ENCODE measurements at places on chromosomes 16 and 17. TPM values are rescaled to one million over a fixed set of nuclear protein-coding genes. Genes with fewer than 3 reads are reported as not detected.

The ARHGDIG gene
- not detected for total RNA-seq

The GALR2 gene
- total RNA-seq: under 0.01 TPM

The ALOX15B gene
- total RNA-seq: not detected

The KRTAP9-6 gene
- total RNA-seq: not detected

The TEX14 gene
- under 0.01 TPM for total RNA-seq

The GH2 gene
- not detected for total RNA-seq

DNA sequence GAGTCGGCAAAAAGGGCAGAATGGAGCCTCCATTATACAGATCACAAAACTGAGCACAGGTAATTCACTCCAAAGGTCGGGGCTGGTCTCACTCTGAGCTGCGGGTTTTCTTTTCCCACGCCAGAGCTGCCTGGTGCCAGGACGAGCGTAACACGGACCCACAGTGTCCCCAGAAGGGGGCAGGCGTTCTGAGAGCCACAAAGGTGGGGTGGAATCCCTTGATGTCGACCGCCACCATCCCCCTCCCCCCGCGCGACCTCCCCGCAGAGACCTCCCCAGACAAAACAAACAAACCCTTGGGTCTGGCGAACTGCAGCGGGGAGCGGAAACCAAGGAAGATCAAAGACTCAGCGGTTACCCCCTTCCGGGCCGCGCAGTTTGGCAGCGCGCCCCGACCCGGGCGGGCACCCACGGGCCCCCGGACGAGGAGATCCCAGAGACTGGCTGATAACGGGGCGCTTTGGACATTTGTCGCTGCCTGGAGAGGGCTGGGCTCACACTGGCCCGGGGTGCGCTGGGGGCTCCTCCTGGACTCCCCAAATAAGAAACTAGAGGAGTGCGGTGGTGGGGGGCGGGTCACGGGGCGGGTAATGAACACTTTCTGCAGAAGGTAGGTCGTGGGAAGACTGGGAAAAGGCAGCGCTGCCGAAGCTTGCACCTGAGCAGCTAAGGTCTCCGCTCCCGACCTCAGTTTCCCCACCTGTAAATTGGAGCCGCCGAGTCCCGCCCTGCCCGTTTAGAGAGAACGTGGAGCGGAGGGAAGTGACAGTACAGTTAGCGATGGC, 664 bp upstream of the NKD1 start:
- DNase-seq: no peak

- DNase-seq: no peak
Measured at GRCh38 chr17:27579304-27579703, 51.7 kb upstream of the LGALS9 start.

DNA sequence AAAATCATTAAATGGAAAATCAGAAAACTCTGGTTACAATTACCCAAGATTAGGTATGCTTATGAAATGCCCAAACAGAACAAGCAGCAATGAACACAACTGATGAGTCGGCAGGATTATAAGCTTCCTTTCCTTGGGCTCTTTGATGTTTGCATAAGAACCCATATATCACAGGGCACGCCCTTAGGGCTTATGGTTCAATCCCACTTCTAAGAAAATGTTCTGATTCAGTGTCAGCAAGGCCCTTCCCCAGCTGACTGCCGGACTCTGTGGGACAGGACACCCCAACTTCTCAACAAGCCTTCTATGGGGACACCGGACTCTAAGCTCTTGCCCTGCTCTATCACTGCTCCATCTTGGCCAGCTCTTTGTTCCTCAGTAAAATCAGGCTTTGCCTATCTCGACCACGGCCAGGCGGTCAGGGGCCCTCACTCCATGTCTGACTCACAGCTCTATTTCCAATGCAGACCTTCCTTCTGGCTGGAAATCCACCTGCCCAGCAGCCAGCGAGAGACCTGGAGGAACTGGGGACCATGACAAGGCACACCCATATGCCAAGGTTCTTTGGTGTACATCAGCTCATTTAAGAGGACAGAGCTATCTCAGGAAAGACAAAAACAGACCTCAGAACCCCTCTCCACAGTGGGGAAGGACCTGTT, 26.8 kb downstream of the LITAFD start:
- peak; percentile 78 for DNase-seq

- DNase-seq: peak; percentile 62
Measured at GRCh38 chr17:35930211-35931065, at the start of gene RDM1. TSS of gene RDM1 (minus strand) at chr17:35930773. CDS start at chr17:35930727, 46 bp downstream.

DNA sequence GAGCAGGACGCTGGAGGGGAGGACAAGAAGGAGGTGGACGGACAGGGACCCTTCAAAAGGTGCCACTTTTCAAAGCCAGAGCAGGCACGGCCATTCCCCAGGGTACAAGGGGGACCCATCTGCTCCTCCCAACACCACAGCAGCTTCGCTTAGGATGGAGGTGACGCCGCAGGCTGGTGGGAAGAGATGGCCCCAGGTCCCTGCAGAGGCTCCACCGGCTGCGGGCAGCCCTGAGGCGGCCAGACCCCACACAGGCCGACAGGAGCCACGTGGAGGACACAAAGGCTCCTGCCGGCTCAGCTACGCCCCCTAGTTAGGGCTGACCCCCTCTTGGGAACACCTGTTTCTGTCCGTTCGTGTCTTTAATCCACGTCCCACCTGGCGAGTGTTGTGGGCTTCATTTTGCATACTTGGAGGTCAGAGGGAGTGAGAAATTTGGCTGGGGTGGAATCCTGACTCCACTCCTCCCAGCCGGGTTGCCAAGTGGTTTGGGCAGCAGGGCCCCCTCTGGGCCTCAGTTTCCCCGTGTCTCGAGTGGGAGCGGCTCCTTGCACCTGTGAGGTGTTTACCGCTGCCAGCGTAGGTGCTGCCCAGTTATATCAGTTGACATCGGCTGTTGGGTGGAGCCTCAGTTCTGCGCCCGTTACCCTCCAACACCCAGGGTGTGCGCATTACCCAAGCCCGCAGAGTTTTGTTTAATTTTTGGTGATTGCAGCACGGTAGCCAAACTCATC, 5.8 kb upstream of the FN3KRP start:
- no peak for DNase-seq

GRCh38 chr16:78218856-78219651, 119.6 kb downstream of the WWOX start:
- DNase-seq: no peak

DNA sequence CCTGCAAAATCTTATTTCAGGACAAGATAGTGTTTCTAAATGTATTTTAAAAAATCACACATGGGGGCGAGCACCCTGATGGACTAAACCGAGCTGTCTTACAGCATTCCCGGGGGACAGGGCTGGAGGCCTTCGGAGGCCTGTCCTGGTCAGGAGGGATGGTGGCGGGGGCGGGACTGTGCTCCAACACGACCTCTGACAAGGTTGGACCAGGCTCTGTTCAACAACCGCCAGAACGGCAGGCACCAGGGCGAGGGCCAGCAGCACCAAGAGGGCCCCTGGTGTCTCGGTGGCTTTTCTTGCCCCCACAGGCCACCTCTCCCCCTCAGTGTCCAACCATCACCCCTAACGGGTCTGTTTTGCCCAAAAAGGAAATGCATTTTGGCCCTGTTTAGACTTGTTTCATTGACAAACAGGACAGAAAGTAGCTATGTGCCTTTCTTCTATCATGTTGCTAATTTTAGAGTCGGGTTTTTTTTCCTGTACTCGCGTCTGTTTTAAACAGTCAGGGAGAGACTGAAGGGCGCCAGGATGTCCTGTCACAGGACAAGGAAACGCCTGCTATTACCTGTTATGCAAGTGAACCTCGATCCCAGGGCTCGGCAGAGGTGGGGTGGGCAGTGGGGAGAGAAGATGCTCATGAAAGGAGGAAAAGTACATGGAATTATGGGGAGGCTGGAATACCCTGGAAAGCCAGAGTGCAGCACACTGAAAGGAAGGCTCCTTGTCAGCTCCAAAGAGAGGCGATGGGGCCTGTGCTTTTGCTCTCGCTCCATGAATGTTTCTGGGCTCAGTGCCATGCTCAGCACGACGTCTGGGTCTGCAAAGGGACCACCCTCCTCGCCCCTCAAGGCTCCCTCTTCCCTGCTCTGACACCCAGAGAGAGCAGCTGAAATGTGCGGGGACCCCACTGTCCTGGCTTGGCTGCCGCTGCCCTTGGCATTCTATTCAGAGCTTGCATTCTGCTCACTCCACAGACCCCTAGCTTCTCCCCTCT, 11.9 kb downstream of the TMEM204 start:
- DNase-seq: peak; percentile 38

- no peak for DNase-seq
Measured at GRCh38 chr17:51850201-51850600, 308.3 kb downstream of the CA10 start.

DNA sequence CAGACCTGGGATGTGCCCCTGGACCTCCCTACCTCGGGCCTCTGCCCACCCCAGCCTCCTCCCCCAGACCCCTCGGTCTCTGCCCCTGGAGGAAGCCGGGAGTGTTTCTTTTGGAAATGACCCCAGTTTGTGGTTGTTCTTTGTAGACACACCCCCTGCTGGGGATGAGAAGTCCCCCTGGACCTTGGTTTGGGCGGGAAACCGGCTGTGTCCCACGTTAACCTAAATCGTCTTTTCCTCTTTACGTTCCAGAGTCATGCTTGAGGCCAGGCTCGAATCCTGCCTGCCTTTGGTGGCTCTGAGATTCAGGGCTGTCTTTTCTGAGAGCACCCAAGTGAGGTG, 116.6 kb downstream of the METRNL start:
- DNase-seq: no peak

DNA sequence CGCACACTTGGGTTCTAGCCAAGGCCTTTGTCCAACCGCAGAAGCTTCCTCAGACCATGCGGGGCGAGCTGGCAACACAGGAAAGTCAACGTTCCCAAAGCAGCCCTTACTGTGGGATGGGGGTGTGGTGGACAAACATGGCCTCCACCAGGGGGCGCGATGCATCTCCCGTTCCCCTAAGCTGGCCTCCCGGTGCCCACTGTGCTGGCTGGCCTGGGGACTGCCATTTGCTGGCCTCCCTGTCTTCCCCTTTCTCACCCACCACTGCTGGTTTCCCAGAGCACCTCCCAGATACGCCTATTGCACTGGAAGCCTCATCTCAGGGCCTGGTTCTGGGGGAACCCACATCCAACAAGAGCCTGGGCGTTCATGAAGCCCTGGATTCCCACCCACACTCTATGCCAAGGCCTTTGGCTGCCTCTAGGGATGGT, 145.3 kb downstream of the IRF8 start:
- peak; percentile 64 for DNase-seq

DNA sequence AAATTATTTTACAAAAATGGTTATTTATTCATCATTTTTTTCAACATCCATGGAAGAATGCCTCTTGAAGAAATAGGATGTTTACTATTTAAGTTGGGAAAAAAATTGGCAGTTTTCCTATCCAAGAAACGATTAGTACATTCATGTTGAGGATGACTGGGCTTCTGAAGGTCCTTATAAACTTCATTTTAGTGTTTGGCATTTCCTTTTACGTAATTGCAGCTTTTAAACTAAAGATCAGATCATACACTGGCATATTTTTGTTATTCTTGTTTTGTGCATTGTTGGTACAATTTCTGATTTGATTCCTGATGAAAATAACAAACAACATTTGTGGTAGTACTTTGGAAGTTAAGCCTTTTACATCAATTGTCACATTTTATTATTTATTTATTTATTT, 11.5 kb downstream of the KCNJ16 start:
- peak; percentile 68 for DNase-seq

GRCh38 chr16:31875112-31875803, 1.7 kb downstream of the ZNF267 start:
- DNase-seq: peak; percentile 43

DNA sequence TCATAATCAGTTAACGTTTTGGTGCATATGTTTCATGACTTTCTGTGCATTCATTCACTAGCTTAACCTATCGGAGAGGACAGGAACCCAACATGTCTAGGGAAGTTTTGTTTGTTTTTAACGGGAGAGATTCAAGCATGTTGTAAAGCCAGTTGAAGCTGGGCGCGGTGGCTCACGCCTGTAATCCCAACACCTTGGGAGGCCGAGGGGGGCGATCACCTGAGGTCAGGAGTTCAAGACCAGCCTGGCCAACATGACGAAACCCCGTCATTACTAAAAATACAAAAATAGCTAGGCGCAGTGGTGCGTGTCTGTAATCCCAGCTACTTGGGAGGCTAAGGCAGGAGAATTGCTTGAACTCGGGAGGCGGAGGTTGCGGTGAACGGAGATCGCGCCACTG, 1.4 kb upstream of the TNRC6A start:
- DNase-seq: no peak

DNA sequence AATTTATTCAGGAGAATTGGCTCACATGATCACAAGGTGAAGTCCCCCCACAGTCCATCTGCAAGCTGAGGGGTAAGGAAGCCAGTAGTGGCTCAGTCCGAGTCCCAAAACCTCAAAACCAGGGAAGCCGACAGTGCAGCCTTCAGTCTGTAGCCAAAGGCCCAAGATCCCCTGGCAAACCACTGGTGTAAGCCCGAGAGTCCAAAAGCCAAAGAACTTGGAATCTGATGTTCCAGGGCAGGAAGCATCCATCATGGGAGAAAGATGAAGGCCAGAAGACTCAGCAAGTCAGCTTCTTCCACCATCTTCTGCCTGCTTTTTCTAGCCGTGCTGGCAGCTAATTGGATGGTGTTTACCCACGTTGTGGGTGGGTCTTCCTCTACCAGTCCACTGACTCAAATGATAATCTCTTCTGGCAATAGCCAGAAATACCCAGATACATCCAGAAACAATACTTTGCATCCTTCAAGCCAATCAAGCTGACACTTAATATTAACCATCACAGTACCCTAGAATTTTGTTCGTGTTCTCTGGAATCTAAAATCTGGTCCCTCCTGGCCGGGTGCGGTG, 40.4 kb downstream of the TMEM114 start:
- DNase-seq: no peak

DNA sequence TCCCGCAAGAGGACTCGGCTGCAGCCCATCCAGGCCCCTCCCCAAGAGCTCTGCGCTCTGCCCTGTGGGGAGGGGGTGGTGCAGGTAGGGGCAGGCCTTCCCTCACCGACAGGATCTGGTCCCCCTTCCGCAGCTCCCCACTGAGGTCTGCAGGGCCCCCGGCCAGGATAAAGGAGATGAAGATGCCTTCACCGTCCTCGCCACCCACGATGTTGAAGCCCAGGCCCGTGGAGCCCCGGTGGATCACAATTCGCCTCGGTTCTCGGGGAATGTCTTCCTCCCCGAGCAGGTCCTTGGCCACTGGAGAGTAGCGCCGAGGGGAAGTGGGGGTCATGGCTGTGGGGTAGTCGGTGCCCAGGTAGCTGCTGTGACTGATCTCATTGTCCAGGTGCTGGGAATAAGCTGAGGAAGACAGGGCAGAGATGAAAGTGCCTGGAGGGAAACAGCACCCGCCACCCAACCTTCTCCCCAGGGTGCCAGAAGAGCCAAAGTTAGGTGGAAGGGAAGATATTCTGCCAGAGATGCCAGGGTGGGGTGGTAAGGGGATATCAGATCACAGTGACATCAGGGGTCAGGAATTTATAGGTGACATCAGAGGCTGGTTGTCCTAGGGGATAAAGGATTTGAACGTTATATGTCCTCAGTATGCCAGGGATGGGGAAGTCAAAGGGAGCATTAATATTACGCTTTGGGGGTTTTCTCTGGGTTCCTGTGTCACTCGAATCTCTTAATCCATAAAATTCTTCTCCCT, 17.7 kb upstream of the ASGR1 start:
- no peak for DNase-seq

- DNase-seq: no peak
Measured at GRCh38 chr16:65700596-65700995, 578.7 kb upstream of the CDH11 start.

- no peak for DNase-seq
Measured at GRCh38 chr16:88793251-88793954, 8.4 kb upstream of the PIEZO1 start.
